ENCODE measurements at places on chromosomes 11 and 22. TPM values are rescaled to one million over a fixed set of nuclear protein-coding genes. Genes with fewer than 3 reads are reported as not detected.
A peak's percentile ranks its signal among the peaks of the same experiment; 100 is the strongest.

DNA sequence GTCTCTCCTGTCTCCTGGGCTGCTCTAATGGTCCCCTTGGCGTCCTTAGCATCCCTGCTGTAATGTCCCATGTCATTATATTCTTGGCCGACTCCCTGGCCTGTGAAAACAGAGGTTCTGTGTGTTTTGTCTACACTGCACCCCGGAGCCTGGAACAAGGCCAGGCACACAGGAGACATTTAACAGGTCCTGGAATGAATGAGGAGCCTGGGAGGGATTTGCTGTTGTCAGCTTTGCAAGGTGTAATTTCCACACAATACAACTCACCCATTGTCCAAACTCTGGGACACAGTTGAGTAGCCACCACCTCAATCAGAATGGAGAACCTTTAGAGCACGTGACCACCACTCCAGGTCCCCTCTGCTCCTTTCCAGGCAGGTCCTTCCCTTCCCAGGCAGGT is 14.9 kb upstream of the PDGFB start:
- H3K4me1 ChIP-seq: peaks cover 20% of the 10 kb centered on the region
- H3K36me3 ChIP-seq: peaks cover 2% of the 10 kb centered on the region
- no peak overlapping the region for H3K27ac ChIP-seq

The ACRV1 gene
- total RNA-seq: 0.23 TPM

GRCh38 chr11:74675761-74676160 is 55.5 kb downstream of the CHRDL2 start:
- H3K4me3 ChIP-seq: no peak overlapping the region
- H3K36me3 ChIP-seq: no peaks in the 10 kb centered on the region
- H3K4me1 ChIP-seq: no peaks in the 10 kb centered on the region
- H3K27me3 ChIP-seq: peaks cover 5% of the 10 kb centered on the region
- DNase-seq: no peak
- no peak overlapping the region for H3K27ac ChIP-seq

DNA sequence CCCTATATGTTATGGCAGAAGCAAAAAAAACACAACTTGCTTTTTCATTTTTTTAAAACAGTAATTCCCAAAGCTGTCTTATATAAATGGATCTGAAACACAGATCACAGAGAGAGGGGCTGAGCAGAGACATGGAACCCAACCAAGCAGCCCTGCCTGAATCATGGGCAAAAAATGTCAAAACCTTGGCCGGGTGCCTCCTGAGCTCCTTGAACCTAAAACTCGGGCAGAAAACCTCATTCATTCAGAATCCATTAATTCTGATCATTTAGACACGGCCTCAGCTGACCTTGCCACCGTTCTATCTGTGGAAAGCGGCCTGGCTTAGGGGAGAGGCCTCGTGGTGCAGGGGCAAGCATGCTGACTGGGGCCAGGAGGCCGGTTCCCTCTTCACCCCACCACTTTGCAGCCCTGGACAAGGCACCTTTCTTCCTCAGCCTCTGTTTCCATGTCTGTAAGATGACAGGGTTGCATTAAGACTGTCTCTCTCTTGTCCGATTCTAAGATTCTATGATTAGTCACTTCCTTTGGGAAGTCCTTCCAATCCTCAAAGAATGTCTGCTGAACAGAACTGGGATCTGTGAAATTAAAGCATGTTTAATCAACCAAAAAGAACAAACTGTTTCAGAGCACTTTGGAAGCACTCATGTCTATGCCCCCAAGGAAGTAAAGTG is 26.0 kb downstream of the TENM4 start:
- no peaks in the 10 kb centered on the region for H3K36me3 ChIP-seq
- no peak overlapping the region for H3K4me3 ChIP-seq
- DNase-seq: no peak

GRCh38 chr22:41620589-41621098 is at the start of gene DESI1:
DESI1 (minus strand) TSS chr22:41621043; CDS start chr22:41620839, 204 bp downstream.
- H3K27ac ChIP-seq: peak within 1 kb of the TSS; percentile 97
- peak within 1 kb of the TSS; percentile 99 for H3K4me3 ChIP-seq
- no peaks in the 10 kb centered on the region for H3K27me3 ChIP-seq
- peaks cover 55% of the 10 kb centered on the region for H3K4me1 ChIP-seq
- H3K36me3 ChIP-seq: peaks cover 16% of the 10 kb centered on the region

DNA sequence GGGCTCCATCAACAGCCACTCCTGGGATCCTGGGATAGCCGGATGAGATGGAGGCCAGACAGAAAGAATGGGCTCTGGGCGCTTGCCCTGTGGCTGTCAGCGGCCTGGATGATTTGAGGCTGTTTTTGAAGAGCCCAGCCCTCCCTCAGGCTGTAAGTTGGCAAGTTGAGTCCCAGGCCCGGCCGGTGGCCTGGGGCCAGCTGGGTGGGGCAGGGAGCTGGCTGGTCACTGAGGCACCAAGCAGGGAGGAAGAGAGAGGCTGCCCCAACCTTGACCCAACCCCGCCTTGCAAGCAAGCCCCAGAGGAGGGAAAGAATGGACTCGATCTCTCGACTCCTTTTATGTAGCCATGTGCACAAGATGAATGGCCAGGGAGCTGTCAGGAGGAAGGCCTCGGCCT is 34.9 kb downstream of the RIBC2 start:
- DNase-seq: no peak
- no peak overlapping the region for H3K4me3 ChIP-seq
- no peaks in the 10 kb centered on the region for H3K27me3 ChIP-seq
- no peak overlapping the region for H3K27ac ChIP-seq
- no peaks in the 10 kb centered on the region for H3K4me1 ChIP-seq

The TRIM66 gene
- 30.2 TPM for total RNA-seq

GRCh38 chr22:33379836-33380235 is 321.7 kb upstream of the SYN3 start:
- H3K27me3 ChIP-seq: no peaks in the 10 kb centered on the region
- no peaks in the 10 kb centered on the region for H3K4me1 ChIP-seq
- no peak overlapping the region for H3K27ac ChIP-seq
- H3K4me3 ChIP-seq: no peak overlapping the region
- no peak for DNase-seq

GRCh38 chr11:9461760-9462134 is 935 bp downstream of the ZNF143 start:
- H3K4me1 ChIP-seq: peaks cover 32% of the 10 kb centered on the region
- DNase-seq: no peak
- peak overlapping the region; percentile 93 for H3K27ac ChIP-seq
- peak overlapping the region; percentile 95 for H3K4me3 ChIP-seq

The GRAMD1B gene
- 107 TPM for total RNA-seq

The RIMBP3B gene
- total RNA-seq: not detected

Measured in activated T-cell treated with anti-CD3 and anti-CD28 coated beads, Interleukin-2, amount 50 U/mL, for 72 hours (primary cell).